ENCODE measurements at places on chromosomes 5 and 9. TPM values are rescaled to one million over a fixed set of nuclear protein-coding genes. Genes with fewer than 3 reads are reported as not detected.
A peak's percentile ranks its signal among the peaks of the same experiment; 100 is the strongest.

GRCh38 chr5:180829726-180830125, 27.1 kb upstream of the MGAT1 start:
- peaks cover 11% of the 10 kb centered on the region for H3K36me3 ChIP-seq
- peak overlapping the region; percentile 92 for H3K4me3 ChIP-seq
- no peaks in the 10 kb centered on the region for H3K27me3 ChIP-seq
- DNase-seq = no peak
- peak overlapping the region; percentile 97 for H3K27ac ChIP-seq

The PCBD2 gene
- polyA plus RNA-seq = 13.3 TPM

The CDKN2A gene
- polyA plus RNA-seq = 5.6 TPM

The SGCD gene
- polyA plus RNA-seq = not detected

GRCh38 chr9:2595973-2596372, 25.6 kb upstream of the VLDLR start:
- no peak for DNase-seq
- H3K36me3 ChIP-seq = peaks cover 19% of the 10 kb centered on the region
- H3K27me3 ChIP-seq = peaks cover 58% of the 10 kb centered on the region
- H3K4me1 ChIP-seq = no peaks in the 10 kb centered on the region
- H3K4me3 ChIP-seq = no peak overlapping the region

The FGF18 gene
- polyA plus RNA-seq = not detected

DNA sequence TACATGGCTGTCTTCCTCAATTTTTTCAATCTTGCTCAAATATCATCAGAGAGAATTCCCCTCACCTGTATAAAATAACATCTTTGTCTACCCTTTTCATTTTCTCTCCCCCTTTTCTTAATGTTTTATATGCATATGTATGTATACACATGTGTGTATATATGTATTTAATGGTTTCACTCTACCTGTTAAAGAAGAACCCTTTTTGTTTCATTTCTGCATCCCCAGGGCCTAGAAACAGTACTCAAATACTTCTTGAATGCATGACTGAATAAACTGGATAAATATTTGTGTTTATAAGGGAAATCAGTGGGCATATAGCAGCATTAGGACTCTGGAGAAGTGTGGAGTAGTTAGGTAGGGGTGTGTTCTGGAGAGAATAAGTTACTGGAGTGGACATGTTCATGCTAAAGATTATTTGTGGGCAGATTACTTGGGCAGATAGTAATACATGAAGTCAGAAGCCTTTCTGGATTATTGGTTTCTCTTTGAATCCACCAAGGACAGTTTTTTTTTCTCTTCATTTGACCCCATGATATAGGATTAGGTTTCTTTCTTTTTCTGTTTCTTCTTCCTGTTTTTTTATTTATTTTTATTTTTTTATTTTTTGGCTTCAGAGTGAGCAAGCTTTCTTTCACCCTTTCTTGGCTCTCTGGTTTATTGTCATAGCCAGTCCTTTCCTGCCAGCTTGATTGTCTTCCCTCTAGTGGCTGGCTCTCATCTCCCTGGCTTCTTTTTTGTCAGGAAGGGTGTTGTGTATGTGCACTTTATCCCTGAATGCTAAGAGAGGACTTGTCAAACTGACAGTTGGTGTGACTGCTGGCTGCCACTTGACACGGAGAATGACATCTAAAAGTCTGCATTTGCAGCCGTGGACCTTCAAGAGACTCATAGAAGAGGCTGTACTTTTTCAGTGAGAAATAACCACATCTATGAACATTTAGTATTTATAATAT, 89.3 kb downstream of the ZCCHC7 start:
- H3K36me3 ChIP-seq = peaks cover 23% of the 10 kb centered on the region
- peak overlapping the region; percentile 95 for H3K27ac ChIP-seq
- DNase-seq = peak; percentile 26
- peaks cover 90% of the 10 kb centered on the region for H3K4me1 ChIP-seq
- peak overlapping the region; percentile 53 for H3K4me3 ChIP-seq

The CLTB gene
- polyA plus RNA-seq = 57.0 TPM

The DDX4 gene
- polyA plus RNA-seq = not detected

DNA sequence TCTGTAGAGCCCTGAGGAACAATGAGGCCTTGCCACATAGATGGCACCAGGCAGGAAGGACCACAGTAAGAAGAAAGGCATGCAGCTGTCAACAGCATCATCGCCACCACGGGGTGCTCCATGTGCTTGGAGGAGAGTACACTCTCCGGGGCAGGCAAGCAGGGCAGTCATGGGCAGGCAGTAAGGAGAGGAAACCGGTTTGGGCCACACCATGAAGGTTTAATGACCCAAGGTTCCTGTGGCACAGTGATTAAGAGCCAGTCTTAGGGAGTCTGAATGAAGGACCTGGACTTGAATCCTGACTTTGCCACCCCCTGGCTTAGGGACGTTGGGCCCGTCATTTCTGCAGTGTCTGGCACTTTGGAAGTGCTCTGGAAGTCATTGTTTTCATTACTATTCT, 80.6 kb upstream of the ZBTB43 start:
- H3K27me3 ChIP-seq = no peaks in the 10 kb centered on the region
- H3K4me1 ChIP-seq = peaks cover 35% of the 10 kb centered on the region
- H3K4me3 ChIP-seq = peak overlapping the region; percentile 96
- no peak for DNase-seq
- H3K36me3 ChIP-seq = no peaks in the 10 kb centered on the region

The EQTN gene
- polyA plus RNA-seq = not detected

- H3K27me3 ChIP-seq = peaks cover 86% of the 10 kb centered on the region
- H3K27ac ChIP-seq = no peak overlapping the region
- no peaks in the 10 kb centered on the region for H3K36me3 ChIP-seq
These were observed 13.5 kb downstream of the BTNL9 start for GRCh38 chr5:181053488-181054121.

The DNAJA1 gene
- polyA plus RNA-seq = 93.3 TPM

DNA sequence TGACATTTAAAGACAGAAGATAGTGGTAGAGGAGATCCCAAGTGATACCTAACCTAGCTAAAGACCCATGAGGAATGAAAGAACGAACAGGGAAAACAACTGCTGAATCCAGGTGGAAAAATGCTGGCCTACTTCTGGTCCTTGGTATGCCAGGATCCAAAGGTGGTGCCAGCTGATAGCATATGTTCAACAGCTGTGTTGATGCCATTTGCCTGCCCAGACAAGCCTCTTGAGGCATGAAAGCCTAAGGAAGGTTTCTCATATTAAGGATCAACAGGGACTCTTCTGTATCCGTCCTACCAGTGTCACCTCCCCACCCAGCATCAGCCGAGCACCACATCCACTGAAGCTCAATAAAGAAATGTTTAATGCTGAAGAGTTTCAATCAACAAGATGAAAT, 225.7 kb upstream of the DMRT1 start:
- no peaks in the 10 kb centered on the region for H3K27me3 ChIP-seq
- H3K36me3 ChIP-seq = no peaks in the 10 kb centered on the region
- H3K27ac ChIP-seq = peak overlapping the region; percentile 84
- peaks cover 5% of the 10 kb centered on the region for H3K4me1 ChIP-seq
- H3K4me3 ChIP-seq = no peak overlapping the region

- no peak overlapping the region for H3K27ac ChIP-seq
- H3K27me3 ChIP-seq = peaks cover 4% of the 10 kb centered on the region
- no peak for DNase-seq
These were observed 56.2 kb upstream of the ABCA1 start for GRCh38 chr9:104984121-104984520.

- H3K4me1 ChIP-seq = peaks cover 15% of the 10 kb centered on the region
- DNase-seq = no peak
- H3K27me3 ChIP-seq = no peaks in the 10 kb centered on the region
- H3K27ac ChIP-seq = peak overlapping the region; percentile 68
- H3K36me3 ChIP-seq = peaks cover 9% of the 10 kb centered on the region
These were observed 48.8 kb downstream of the POC5 start for GRCh38 chr5:75668445-75668844.

GRCh38 chr9:107750741-107751566, 261.4 kb upstream of the KLF4 start:
- no peak overlapping the region for H3K27ac ChIP-seq
- no peak for DNase-seq
- no peaks in the 10 kb centered on the region for H3K27me3 ChIP-seq
- H3K36me3 ChIP-seq = no peaks in the 10 kb centered on the region
- H3K4me1 ChIP-seq = peaks cover 6% of the 10 kb centered on the region
- no peak overlapping the region for H3K4me3 ChIP-seq

DNA sequence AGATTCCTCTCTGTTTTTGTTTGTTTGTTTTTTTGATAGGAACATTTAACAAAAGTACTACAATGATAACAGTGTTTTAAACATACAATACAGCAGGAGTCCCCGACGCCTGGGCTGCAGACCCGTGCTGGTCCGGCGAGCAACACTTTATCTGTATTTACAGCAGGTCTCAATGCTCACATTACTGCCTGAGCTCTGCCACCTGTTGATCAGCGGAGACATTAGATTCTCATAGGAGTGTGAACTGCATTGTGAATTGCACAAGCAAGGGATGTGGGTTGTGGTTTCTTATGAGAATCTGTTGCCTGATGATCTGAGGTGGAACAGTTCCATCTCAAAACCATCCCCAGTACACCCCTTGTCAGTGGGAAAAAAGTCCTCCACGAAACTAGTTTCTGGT, 1068.5 kb upstream of the CDH10 start:
- H3K27me3 ChIP-seq = no peaks in the 10 kb centered on the region
- H3K4me1 ChIP-seq = no peaks in the 10 kb centered on the region
- DNase-seq = no peak
- no peaks in the 10 kb centered on the region for H3K36me3 ChIP-seq
- H3K27ac ChIP-seq = no peak overlapping the region

The LHX2 gene
- polyA plus RNA-seq = not detected

DNA sequence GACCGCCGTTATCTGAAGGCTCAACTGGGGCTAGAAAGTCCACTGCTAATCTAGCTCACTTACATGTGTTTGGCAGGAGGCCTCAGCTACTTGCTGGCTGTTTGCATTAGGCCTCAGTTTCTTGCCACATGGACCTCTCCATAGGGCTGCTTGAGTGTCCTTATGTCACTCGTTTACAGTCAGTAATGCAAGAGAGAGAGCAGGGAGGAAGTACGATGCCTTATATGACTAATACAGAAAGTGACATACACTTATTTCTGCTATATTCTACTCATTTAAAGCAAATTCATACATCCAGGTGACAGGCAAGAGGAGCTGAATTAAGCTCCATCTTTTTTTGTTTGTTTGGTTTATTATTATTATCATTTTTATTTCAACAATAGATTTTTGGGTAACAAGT, 179.6 kb downstream of the LURAP1L start:
- H3K27me3 ChIP-seq = no peaks in the 10 kb centered on the region
- no peak overlapping the region for H3K4me3 ChIP-seq
- H3K27ac ChIP-seq = no peak overlapping the region
- no peak for DNase-seq

The C1QTNF2 gene
- not detected for polyA plus RNA-seq

DNA sequence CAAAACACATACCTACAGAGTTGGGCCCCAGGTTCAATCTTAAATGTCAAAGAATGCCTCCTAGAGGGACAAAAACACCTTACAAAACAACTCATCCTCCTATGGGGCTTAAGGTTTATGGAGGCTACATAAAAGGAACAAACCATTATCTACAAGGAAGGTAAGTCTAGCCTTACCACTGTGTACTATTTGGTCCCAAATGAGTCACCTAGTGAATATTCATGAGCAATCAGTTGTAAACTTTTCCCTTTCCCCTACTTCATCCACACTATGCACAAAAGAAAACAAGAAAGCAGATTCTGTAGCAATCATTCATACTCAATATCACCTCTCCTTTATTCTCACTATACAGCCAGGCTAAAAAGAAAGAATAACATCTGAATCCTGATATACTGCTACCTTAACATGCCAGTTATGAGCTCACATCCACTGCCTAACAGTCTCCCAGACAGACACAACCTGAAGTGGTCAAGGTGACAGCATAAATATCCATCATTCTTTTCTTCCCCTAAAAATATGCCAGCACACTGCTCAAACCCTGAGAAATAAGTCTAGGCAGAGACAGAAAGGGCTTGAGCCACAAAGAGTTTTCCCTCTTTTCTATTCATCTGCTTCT, 6.2 kb downstream of the OXCT1 start:
- DNase-seq = no peak
- H3K4me1 ChIP-seq = peaks cover 33% of the 10 kb centered on the region
- no peaks in the 10 kb centered on the region for H3K27me3 ChIP-seq
- peak overlapping the region; percentile 13 for H3K27ac ChIP-seq
- no peak overlapping the region for H3K4me3 ChIP-seq

DNA sequence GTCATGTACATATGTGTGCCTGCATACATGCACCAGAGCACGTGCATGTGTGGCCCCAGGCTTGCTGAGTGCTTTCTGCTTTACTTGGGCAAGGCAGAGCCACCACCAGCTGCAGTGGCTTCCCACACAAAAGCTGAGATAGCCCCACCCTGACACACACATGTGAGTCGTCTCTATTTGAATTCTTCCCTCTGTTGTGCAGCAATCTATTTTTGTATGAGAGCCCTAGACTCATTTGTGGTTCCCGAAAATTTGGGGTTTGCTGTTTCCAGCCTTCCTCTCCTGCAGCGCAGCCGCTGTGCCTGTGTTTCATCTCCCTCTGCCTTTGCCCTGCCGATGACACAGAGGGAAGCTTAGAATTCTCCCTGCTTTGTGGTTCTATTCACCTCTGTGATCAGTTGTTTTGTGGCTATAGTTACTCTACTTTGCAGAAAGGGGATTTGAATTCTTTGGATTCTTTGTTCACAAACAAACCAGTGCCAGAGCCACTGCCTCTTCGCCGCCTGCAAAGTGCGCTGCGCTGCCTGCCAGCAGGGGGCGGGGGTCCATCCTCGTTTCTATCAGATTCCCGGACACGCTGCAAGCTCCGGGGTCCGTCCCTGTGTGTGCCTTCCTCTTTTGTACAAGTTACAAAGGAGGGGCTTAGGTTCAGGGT, 95.8 kb upstream of the DAP start:
- no peak overlapping the region for H3K27ac ChIP-seq
- DNase-seq = no peak
- H3K36me3 ChIP-seq = no peaks in the 10 kb centered on the region
- peaks cover 15% of the 10 kb centered on the region for H3K4me1 ChIP-seq

The SPATA31D4 gene
- not detected for polyA plus RNA-seq

DNA sequence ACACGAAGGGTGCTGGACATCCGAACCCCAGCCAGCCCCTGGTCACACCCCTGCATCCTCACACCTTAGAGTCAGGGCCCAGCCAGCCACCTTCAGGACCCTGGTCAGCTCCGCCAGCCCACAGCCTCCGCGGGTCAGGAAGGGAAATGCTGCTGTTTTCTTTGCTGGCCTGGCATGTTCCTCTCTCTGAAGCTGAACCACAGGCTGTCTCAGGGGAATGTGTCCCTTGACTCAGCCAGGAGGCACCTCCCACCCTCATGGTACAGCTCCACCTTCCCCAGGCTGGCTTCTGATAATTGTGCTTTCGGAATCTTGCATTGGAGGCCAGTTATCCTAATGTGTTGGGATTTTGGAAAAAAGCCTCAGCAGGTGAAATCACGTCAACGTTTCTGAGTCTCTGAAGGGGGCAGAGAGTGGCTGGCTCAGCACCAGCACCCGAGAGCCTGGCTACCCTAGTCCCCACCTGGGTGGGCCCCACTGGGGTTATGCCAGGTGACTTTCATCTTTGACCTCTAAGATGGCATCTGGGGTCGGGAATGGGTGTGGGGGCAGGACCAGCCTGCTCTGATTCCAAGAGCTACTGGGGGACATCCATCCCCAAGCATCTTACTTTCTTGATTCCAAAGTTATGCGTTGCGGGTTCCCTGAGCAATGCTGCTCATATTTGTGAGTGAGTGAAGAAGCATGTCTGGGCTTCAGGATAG, 9.8 kb upstream of the OLFM1 start:
- H3K27me3 ChIP-seq = peaks cover 60% of the 10 kb centered on the region
- DNase-seq = no peak
- no peak overlapping the region for H3K27ac ChIP-seq
- H3K36me3 ChIP-seq = peaks cover 6% of the 10 kb centered on the region

Measured in naive B cell (primary cell).